ENCODE measurements at places on chromosomes 3 and 15.

DNA sequence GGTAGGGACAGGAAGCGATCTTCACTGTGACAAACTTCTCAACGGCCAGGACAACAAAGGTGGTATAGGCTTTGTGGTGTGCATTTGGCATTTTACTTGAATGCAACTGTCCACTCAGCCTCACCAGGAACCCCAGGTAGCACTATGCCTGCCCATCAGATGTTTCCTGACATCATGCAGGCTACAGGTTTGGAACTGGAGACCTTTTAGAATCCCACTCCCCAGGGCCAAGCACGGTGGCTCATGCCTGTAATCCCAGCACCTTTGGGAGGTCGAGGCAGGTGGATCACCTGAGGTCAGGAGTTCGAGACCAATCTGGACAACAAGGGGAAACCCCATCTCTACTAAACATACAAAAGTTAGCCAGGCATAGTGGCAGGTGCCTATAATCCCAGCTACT, 9.6 kb downstream of the STARD5 start:
- DNase-seq: no peak

GRCh38 chr3:194313560-194314387, 37.4 kb downstream of the CPN2 start:
- no peak for DNase-seq

- no peak for DNase-seq
Measured at GRCh38 chr15:94743668-94744067, 512.3 kb downstream of the MCTP2 start.

DNA sequence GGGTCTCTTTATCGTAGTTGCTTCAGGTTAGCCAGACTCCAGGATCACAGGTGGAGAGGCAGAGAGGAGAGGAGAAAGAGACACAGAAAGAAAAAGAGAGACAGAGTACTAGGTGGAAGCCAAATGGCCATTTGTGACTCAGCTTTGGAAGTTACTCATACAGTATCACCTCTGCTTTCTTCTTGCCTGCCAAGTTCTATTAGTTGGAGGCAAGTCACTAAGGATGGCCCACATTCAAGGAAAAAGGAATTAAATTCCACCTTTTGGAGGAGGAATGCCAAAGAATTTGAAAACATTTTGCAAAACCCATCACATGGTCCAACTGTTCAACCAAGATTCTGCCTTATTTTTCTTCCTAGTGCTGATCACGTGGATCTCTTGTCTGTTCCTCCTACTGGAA, 291.1 kb downstream of the CHL1 start:
- DNase-seq: no peak

- peak; percentile 87 for DNase-seq
Measured at GRCh38 chr3:129316248-129317013, 37.8 kb downstream of the HMCES start.

- DNase-seq: no peak
Measured at GRCh38 chr3:26624209-26624765, 1.7 kb downstream of the LRRC3B start.

DNA sequence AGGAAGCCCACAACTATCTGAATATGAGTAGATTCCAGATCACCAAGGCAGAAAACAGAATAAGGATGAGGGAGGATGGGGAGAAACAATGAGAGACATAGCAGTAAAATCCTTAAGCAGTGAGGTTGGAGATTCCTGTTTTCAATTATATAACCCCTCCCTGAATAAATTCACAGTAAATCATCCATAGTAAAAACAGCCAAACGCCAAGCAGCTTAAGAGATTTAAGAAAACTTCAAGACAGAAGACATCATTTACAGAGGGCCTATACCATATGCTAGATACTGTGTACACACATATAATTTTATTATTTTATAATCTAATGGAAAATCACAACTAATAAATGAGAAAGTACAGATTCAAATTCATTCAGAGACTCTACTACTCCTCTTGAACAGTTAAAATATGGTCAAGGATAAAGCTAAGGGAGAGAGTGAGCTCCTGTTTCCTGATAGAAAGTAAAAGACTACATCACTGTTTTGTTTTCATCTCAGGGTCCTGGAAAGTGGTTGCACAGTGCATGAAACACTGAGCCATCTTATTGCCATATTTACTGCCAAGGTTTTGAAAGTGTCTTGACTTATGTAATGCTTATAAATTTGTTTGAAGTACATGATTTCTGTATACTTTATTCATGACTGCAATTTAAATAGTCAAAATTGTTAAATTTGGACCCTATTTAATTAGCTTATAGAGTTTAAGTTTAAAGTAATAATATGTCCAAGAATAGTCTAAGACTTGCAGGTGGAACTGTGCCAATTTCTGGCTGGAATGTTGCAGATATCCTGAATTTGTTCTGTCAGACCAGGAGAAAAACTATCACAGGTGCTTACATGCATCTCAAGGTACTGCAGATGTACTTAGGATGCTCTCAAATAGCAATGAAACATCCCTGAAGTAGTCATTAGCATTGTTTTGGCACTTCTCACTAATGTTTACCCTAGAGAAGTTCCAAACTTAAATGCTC, 141.4 kb downstream of the TBL1XR1 start:
- DNase-seq: no peak

DNA sequence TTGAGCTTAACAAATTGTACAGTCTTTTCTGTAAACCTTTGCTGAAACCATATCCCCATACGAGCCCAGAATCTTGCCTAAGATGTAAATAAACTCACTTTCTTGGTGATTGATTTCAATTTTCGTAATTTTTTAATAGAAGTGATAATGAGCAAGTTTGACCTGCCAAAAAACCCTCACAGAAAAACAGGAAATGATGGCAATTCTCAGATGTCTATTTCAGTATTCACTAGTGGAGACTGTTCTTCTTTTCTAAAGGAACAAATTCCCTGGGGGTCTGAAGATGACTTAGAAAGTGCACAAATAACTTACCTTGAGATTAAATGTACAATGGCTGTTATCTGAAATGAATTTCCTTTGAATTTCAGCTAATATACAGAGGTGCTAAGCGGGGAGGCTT, 116.5 kb upstream of the CMC1 start:
- DNase-seq: no peak

- DNase-seq: no peak
Measured at GRCh38 chr3:18284716-18285115, 140.4 kb downstream of the SATB1 start.

DNA sequence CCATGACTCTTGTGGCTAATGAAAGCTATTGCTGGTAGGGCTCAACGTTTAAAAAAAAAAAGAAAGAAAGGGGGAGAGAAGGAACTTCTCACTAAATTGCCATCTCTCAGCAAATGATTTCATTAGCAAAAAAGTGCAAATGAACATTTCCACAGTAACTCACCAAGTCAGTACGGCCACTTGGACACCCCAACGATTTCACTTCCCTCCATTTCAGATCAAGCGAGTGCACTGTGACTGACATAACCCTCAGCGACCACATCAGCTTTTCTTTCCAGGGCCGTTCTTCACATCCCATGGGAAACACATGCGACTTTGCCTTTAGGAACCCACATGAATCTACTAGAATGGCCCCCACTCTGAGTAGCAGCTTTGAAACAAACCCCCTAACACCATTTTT, 71.6 kb downstream of the OSBPL10 start:
- DNase-seq: no peak

DNA sequence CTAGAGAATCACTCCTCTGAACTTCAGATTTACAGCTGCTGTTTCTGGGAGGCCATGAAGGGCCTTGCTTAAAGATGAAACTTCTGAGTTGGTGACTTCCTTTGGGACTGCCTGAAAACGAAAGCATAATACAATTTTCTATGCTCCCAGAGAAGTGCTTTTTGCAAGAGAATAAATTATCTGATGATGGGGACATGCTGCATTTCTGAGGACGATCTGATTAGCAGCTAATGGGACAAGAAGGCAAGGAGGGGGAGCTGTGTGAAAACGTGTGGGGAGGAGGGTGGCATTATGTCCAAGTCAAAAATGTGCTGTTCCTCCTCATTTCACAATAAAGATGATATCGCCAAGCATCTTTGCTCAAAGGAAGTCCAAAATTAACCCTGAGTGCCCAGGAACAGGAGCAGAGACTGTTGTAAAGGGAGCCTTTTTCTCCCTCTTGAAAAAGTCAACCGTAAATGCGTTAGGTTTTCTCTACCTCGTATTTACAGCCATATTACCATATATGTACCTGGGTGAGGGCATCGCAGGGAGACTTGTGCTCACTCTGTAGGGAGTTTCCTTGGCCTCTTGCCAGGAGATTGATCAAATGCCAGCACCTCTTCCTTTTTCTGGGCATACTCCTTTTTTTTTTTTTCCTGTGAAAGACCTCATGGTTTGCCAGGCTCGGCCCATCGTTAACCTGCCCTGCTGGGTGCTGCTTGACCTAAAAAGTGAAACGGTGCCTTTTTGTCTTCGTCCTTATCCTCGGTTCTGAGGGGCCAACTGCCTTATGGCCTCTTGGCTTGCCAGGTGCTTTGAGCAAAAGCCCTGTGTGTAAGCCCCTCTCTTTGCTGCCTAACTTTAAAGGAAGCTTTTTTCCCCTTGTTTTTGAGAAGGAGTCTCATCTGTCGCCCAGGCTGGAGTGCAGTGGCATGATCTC, 11.5 kb downstream of the ITPR1 start:
- DNase-seq: no peak

DNA sequence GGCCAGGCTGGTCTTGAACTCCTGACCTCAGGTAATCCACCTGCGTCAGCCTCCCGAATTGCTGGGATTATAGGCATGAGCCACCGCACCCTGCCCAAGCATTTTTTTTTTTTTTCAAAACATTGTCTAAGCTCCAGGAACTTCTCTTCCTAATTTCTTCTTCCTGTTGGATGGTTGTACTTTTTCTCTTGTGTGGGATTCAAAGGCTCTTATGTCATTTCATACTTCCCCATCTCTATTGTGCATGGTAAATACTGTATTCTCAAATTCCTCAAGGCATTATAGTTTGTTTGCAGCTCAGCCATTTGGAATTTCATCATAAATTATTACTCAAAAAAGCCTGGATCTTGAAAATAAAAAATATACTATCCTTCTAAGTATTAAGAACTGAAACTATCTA, 199.1 kb upstream of the GADL1 start:
- no peak for DNase-seq

GRCh38 chr15:67157521-67158252, 92.3 kb downstream of the SMAD3 start:
- DNase-seq: no peak

DNA sequence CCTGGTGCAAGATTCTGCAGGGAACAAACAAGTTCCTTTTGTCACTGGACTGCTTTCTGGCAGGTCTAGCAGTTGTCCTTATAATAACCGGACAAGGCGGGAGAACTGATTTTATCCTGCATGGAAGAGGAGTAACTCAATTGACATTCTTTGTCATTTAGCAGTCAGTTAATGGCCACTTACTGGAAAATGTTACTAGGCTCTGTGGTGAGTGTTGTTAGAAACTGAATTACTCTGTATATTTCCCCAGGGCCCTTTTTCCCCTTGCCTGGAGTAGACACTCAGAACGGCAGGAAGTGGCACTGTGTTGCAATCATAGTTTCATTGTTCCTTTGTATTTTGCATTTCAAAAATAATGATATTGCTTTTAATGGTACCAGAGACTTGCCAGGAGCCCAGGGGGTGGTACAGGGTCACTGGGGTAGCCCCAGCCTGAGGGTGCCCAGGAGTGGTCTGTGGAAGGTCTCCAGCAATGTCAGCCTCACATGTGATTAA, 318.6 kb upstream of the LRRFIP2 start:
- DNase-seq: no peak

GRCh38 chr3:135809021-135809634, 156.4 kb upstream of the PPP2R3A start:
- DNase-seq: no peak

DNA sequence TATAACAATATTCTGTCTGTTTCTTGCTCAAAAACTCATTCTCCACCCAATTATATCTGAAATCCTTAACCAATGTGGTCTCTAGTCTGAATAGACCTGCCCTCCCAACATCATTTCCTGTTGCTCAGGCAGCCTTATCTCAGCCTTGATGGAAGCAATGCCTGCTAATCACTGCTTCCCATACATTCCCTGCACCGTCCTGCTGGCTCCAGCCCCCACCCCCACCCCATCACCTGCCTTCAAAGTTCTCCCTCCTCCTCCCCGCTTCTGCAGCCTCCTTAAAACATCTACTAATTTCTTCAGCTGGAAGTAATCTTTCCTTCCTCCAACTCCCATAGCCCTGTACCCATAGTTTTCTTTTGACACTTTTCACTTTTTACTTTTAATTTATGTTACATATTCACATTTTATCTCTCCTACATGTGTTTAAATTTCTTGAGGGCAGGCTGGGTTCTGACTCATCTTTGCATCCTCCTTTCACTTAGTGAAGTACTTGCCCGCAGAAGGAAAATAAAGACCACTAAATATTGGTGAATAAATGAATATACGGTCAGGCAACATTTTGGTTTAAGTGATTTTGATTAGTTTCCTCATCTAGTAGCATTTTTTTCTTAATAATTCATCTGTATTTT, 98.2 kb downstream of the MEIS2 start:
- DNase-seq: no peak

GRCh38 chr15:51801391-51801835, 28.0 kb upstream of the TMOD3 start:
- DNase-seq: no peak

GRCh38 chr15:92570391-92570790, 85.2 kb downstream of the FAM174B start:
- no peak for DNase-seq

- DNase-seq: no peak
Measured at GRCh38 chr3:150636258-150636657, 33.1 kb downstream of the SELENOT start.

DNA sequence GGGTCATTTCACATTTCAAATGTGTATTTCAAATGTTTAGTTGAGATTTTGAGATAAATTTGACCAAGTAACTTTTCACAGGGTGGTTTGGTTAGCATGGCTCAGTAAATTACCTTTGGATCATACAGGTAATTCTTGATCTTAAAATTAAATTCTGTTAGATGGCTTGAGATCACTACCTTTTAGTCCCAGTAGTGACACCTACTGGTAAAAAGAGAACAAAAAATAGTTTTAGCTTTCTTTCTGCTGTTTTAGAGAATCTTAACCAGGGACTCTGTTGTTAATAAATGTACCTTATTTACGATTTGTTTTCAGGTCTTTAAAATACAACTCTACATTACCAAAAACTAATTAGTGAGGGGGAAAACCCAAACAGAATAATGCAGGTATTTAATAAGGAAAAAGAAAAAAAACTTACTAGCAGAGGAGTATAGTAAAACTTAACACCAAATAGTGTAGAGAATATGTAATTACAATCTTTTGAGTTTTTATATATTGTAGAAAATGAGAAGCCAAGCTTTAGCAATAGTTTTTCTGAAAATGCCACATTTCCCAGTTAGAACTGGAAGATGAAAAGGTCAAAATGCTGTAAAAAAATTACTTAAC, 620.3 kb upstream of the AGTR1 start:
- no peak for DNase-seq

GRCh38 chr3:147422196-147422595, 13.0 kb downstream of the ZIC1 start:
- no peak for DNase-seq
